ENCODE measurements at places on chromosomes 5 and 9.

DNA sequence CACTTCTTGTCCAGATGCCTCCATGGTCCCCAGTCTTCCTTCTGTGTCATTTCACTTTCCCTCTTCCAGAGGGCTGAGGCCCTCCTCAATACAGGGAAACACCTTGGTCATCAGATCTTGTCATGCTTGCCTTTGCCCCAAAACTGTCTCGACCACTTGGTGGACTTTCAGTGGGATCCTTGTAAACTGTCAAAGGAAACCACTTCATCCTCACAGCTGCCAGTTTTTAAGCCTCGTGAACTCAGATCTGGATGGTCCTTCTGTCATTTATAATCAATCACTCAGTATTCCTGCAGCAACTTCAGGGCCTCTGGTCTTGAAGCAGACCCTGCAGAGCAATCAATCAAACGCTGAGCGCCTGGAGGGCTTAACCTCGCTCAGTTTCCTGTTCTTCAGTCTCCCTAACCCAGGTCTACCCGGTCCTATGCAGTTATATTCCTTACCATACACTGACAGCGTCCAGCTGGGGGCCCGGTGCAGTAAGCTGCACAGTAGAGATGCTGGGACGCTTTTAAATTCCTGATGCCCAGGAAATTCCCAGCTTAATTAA lies 74.6 kb downstream of the GOLPH3 start:
- DNase-seq, result peak; percentile 13

- DNase-seq, result no peak
Measured at GRCh38 chr5:7755958-7756357, 95.0 kb downstream of the CFAP90 start.

- no peak for DNase-seq
Measured at GRCh38 chr9:27391040-27391895, 94.3 kb upstream of the EQTN start.

DNA sequence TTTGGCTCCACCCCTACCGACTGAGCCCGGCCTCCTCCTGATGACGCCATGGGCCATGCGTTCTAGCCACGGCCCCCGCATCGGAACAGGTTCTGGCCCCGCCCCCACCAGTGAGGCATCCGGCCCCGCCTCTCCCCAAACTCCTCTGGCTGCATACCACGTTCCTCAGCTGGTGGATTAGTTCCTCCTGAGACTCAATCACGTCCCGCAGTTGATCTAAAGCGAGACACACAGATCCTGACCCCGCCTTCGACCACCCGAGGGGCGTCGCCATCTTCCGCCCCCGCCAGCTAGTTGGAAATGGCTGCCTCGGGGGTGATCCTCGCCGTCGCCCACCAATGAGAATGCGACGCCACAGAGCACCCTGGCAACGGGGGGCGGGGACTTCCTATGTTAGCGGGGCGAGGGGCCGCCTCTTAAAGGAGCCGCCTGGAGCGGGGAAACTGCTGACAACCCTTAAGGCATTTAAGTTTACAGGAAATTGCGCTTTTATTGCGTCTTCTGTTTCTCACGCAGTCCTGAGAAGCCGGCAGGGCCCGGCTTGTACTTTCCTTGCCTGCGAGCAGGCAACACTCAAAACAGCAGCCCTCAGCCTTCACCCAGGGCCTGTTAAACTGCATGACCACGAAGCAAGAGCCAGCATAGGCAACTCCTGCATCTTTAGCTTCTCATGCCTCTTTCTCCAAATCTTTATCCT lies at the start of gene SPATA24:
TSS of gene SPATA24 (minus strand) at position 303 of the 697 bp plus-strand sequence. CDS start at position 274, 29 bp downstream.
- peak; percentile 97 for DNase-seq

GRCh38 chr5:169006842-169007790 lies 293.8 kb downstream of the SLIT3 start:
- no peak for DNase-seq

DNA sequence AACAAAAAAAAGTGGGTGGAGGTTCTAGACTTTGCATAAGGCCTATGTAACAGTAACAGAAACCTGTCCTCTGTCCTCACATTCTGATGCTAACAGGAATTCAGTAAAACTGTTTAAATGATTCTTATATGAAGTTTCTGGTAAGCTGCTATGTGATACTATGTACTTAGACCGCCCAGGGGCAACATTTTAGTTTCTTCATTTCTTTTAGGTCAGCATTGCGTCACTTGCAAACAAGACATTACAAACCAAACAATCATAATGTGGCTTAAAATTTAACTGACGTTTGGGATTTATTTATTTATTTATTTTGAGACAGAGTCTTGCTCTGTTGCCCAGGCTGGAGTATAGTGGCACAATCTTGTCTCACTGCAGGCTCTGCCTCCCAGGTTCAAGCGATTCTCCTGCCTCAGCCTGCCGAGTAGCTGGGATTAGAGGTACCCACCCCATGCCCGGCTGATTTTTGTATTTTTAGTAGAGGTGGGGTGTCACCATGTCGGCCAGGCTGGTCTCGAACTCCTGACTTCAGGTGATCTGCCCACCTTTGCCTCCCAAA lies 44.3 kb downstream of the TENT4A start:
- DNase-seq, result no peak

DNA sequence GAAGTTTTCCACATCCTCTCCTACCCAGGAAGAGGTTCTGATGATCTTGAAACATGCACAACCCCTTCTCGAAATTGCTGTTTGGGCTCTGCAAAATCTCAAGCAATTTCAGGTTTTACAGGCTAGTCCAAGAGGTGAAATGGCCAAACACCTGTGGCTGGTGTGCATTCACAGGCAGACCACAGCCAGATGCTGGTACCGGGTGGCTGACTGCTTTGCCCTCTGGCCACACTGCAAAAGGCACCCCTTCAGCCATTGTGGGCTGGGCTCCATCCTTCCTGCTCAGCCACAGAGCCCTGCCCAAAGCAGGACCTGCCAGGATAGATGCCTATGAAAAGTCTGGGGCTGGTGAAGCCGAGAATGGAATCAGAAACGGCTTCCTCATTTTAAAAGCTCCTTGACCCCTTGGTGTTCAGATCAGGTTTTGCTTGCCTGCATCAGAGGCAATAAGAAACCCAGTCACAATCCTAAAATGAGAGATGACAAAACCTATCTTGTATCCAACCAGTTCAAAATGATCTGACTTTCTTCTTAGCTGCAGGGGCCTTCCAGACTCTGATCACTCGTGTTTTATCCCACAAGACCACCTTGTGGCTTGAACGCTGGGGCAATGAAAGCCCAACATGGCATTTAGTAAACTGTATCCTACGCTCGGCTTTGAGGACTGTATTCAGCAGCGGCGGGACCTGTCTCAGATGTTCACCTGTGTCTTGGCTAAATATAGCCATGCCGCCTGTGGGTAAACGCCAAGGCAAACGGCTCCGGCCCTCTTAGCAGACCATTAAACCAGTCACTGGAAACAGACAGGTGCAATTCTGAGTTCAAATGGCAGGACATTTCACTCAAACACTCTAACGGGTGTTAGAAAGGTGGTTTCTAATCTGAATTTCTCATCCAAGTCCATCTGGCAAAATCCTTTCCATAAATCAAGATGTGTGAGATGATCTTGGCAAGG lies 49.6 kb downstream of the EPB41L4B start:
- DNase-seq, result no peak

DNA sequence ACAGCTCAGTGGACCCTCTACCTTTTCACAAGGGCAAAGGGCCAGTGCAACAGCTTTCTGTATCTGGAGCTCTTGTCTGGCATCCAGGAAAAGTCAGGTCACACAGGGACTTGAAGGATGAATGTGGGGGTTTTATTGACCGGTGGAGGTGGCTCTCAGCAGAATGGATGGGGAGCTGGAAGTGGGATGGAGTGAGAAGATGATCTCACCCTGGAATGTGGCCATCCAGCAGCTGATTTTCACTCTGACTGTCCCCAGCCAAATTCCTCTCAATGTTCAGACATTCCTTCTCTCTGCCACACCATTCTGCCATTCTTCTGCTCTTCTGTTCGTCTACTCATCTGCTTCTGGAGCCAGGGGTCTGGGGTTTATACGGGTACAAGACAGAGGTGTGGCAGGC lies 1119.9 kb downstream of the TAF11L14 start:
- DNase-seq, result no peak

- DNase-seq, result no peak
Measured at GRCh38 chr9:24096756-24097155, 270.7 kb upstream of the ELAVL2 start.

GRCh38 chr5:10563110-10563944 lies 543 bp upstream of the ANKRD33B start:
- no peak for DNase-seq

GRCh38 chr9:16344343-16344742 lies 526.1 kb downstream of the BNC2 start:
- DNase-seq, result peak; percentile 41

GRCh38 chr9:109383947-109384346 lies 63.1 kb upstream of the EPB41L4B start:
- no peak for DNase-seq

Data from kidney capillary endothelial cell (primary cell).